ENCODE measurements at places on chromosomes 2 and 18. TPM values are rescaled to one million over a fixed set of nuclear protein-coding genes. Genes with fewer than 3 reads are reported as not detected.

Gene HOXD13
- total RNA-seq: not detected

DNA sequence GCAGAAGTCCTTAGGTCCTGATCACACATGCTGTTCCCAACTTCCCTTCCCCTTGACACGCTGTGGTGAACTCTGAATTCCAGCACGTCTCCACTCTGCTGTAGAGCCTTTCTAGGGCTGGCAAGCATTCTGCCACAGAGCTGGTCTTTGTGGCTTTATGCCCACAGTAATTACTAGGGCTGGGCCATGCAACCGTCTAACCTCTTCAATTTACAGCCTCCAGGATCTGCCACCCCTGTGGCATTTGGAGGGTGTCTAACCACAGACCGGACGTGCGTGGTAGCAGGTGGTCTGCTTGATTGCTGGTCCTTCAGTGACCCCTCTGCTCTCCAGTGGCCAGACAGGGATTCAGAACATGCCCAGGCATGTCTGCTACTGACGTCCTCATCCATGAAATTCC lies 43.1 kb upstream of the TGFA start:
- no peak for DNase-seq

- no peak for DNase-seq
Measured at GRCh38 chr2:35803126-35803525, 552.5 kb upstream of the CRIM1 start.

- no peak for DNase-seq
Measured at GRCh38 chr2:138787053-138787666, 7.0 kb upstream of the NXPH2 start.

DNA sequence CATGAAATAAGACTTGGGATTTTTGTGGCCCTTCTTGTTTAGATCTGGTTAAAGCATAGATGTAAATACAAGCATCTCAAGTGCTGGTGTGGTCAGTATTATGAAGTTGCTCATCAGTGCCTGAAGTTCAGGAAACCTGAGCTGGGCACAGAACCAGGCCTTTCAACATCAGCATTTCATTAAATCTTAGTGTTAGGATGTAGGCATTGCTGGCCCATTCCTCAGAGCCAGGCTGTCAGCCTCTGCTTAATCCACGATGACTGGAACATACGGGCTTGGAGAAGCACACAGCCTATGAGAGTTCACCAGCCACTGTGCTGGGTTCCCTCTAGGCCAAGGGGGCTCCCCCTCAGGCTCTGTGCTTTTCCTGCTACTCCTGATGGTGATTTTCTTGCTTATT lies 270.2 kb downstream of the EN1 start:
- no peak for DNase-seq

DNA sequence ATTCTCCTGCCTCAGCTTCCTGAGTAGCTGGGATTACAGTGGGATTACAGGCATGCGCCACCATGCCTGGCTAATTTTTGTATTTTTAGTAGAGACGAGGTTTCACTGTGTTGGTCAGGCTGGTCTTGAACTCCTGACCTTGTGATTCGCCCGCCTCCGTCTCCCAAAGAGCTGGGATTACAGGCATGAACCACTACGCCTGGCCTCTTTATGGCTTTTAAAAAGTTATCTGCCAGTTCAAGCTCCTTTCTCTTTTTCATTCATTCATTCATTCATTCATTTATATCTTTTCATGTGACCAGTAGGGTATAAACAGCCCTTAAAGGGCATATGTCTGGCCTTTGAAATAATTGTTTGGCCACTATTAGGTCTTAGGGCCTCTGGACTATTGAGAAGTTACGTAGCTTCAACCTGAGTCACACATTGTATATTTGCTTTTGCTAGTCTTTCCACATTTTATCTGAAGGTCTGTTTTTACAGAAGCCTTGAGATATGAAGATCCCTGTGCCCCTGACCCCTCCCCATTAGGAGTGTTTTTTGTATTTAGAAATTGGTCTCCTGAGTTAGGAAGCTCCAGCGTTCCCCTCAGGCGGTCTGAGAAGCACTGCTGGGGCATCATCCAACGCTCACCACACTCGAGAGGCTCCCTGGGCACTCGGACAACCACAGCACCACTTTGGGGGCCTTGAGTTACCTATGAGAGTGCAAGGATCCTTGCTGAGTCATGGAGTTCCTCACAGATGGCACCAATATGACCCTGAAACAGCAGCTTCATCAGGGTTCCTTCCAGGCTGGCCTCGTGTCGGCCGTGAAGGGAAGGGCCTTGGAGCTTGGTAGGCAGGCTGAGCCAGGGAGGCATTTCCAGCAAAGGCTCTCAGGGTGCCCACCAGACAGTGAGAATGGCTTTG lies 21.8 kb downstream of the FZD5 start:
- DNase-seq: no peak

DNA sequence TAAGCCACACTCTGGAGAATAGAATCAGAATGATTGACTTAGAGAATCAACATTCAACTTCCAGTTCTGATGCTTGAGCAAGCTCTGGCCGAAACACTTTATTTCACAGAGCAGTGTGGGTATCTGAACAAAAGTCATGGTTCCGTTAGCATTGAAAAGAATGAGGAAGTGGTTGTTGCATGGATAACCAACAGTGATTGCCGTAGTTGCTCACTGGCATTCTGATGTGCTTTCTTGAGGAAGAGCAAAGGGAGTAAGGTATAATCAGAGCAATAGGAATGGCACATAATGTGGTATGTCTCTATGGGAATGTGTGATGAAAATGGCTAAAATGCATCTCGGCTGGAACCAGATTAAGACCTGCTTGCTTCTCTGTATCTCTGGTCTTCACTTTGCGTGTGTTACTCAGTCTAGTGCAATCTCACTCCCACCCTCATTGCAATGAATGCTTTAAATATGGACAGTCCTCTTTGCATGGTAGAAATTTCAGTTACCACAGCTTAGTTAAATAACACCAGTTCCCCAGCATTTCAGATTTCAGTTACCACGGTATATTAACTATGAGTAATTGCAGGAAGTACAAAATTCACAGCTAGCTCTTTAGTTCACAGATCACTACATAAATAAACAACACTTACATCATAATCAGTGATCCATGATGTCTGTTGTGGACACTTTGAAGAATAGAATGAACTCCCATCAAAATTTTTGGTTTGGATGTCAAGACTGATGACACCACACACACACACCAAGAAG lies 7.8 kb upstream of the RAB12 start:
- DNase-seq: no peak

DNA sequence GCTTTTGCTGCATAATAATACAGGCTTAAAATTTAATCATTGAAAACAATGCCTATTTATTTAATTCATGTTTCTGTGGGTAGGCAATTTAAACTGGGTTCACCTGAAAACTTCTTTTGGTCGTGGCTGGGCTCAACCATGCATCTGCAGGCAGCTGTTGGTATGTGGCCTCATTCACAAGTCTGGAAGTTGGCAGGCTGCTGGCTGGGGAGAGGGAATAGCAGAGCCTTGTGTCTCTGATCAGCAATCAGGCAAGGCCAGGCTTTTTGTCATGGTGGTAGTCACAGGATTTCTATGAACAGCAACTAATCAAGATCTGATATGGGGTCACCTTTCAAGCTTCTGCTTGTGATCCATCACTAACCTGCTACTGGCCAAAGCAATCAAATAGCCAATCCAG lies 130.1 kb upstream of the KCNJ3 start:
- DNase-seq: no peak

DNA sequence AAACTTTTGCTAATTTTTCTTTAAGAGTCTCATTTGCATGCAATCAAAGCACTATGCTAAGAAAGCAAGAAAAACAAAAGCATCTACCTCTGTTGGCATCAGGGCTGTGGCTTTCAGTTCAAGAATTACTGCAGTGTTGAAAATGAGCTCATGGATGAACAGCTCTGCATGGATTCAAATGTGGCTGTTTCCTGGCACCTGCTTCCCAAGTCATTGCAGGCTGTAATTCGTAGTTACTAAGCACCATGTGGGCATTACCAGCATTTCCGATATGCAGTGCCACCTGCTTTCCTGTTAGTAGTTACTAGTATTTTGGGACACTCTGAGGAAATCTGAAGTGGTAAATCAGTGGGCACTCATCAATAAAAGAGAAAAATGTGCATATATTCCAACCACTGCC lies 37.8 kb upstream of the FAM110C start:
- DNase-seq: no peak

DNA sequence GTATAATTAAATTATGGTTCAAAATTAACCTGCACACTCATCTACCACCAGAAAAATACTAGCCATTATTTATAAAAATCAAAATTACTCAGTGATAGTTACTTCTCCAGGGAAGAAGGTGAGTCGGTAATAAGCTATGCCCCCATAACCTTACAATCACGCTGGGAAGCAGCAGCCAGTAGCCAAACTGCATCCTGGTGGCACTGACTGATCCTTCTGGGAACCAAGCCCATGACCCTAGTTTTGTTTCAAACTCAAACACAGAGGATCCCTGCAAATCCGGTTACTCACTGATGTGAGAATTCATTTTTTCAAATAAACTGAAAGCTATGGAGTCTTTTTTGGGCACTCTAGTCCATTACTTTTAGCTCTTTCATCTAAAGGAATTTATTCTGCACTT lies 88.2 kb upstream of the VWC2L start:
- no peak for DNase-seq

DNA sequence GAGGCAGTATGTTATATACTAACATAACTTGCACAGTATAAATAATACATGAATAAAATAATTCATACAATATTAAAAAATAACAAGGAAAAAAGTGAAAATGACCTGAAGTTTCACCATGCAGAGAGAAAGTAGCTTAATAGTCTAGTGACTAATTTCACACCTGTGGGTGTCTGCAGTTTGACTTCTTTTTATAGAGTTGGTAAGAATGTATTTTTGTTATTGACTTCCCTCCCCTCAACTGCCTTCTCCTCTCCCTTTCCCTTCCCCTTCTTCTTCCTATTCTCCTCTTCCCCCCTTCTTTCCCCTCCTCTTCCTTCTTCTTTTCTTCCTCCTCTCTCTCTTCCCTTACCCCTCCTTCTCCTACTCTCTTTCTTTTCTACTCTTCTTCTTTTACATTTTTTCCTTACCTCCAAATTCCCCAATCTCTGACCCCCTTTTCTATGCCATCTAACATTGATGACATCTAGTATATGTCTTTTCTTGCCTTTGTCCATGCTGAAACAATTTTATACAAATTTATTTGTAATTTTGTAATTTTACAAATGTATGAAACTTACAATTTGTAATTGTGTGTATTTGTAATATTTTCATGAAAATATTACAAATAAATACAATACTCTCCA lies 3.1 kb downstream of the DNAH6 start:
- no peak for DNase-seq

DNA sequence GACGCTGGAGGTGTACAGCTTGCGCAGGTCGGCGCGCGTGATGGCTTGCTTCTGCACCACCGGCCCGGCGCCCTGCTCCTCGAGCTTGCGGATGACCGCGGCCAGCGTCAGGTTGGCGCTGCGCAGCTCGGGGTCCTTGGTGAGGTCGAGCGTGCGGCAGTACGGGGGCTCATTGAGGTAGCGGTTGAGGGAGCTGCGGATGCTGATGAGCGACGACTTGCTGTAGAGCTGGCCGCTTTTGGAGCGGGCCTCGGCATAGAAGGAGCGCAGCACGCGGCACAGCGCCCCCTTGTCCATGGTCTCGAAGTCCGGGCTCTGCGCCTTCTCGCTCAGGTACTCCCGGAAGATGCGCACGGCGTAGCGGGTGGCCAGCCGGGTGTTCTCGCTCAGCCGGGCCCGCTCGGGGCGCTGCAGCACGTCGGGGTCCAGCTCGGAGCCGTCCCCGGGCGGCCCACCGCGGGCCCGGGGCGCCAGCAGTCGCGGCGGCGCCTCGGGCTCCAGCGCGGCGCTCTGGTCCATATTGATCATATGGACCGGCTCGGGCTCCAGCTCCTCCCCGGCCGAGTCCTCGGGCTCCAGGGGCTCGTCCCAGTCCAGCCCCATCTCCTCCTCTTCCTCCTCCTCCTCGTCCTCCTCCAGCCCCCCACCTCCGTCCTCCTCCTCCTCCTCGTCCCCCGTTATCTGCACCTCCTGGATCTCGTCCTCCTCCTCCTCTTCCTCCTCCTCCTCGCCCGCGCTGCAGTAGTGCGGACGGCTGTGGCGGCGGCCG lies 523 bp downstream of the KCTD1 start:
- DNase-seq: peak; percentile 94
